ENCODE measurements at places on chromosomes 7 and 10.

GRCh38 chr7:132618271-132618955 is 42.1 kb upstream of the PLXNA4 start:
- no peak for DNase-seq

DNA sequence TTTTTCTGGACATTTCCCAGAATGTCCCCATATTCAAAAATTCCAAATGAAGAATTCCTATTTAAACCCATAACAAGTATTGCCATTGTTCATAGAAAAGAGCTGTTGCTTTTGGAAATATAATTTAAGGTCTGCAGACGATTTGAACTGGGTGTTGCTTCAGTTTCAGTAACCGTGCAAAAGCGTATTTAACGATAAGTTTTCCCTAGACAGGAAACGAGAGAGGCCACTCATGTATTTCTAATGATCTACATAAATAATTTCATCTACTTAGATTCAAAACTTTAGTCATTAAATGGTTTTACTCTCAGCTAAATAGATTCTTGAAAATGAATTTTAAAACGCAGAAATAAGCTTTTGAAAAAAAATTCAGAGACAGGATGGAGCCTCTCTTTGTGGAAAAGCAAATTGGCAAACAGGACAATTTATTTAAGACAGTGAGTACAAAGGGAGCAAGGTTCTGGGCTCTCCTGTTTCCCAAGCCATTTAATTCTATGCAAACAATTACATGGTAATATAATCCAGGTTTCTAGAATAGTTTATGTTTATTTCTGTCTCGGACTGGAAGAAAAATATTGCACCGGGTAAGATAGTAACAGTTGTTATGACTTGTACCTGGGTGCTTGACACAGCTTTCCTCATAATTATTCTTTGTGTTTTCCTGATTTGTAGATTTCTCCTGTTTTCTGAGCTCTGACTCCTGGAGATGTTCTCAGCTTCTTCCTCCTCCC is 263.0 kb downstream of the BAMBI start:
- DNase-seq = no peak

GRCh38 chr10:108578258-108578657 is 1345.1 kb downstream of the XPNPEP1 start:
- no peak for DNase-seq

DNA sequence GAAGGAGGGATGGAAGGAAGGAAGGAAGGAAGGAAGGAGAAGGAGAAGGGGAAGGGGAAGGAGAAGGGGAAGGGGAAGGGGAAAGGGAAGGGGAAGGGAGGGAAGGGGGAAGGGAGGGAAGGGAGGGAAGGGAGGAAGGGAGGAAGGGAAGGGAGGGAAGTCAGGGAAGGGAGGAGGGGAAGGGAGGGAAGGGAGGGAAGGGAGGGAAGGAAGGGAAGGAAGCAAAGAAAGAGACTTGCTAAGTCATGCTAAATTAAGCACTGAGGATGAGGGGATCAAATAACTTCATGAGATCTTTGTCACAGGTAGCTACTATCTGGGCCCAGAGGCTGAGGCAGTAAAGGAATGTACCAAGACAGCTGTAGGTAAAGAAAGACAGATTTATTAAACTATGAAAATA is 116.4 kb downstream of the TRIL start:
- DNase-seq = no peak

DNA sequence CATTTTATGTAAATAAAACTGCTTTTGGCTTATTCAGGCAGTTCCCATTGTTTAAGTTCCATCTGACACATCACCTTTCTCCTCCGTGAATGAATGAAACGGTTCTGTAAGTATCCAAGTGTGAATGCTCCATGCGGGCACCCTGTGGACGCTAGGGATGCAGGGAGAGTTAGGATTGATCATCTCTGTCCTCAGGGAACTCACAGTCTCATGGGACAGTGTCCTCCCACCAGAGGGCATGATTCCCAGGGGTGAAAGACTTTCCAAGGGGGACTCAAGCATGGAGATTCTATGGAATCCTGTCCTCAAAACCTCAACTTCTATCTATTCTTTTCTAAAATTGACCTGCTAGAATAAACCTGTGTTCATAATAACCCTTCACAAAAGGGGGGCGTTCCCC is 98.8 kb downstream of the HECW1 start:
- DNase-seq = no peak

- peak; percentile 24 for DNase-seq
Measured at GRCh38 chr7:155377838-155378579, 79.9 kb upstream of the EN2 start.

- no peak for DNase-seq
Measured at GRCh38 chr7:139671967-139672366, 105.8 kb downstream of the HIPK2 start.

- no peak for DNase-seq
Measured at GRCh38 chr10:114336823-114337509, 67.3 kb downstream of the AFAP1L2 start.

DNA sequence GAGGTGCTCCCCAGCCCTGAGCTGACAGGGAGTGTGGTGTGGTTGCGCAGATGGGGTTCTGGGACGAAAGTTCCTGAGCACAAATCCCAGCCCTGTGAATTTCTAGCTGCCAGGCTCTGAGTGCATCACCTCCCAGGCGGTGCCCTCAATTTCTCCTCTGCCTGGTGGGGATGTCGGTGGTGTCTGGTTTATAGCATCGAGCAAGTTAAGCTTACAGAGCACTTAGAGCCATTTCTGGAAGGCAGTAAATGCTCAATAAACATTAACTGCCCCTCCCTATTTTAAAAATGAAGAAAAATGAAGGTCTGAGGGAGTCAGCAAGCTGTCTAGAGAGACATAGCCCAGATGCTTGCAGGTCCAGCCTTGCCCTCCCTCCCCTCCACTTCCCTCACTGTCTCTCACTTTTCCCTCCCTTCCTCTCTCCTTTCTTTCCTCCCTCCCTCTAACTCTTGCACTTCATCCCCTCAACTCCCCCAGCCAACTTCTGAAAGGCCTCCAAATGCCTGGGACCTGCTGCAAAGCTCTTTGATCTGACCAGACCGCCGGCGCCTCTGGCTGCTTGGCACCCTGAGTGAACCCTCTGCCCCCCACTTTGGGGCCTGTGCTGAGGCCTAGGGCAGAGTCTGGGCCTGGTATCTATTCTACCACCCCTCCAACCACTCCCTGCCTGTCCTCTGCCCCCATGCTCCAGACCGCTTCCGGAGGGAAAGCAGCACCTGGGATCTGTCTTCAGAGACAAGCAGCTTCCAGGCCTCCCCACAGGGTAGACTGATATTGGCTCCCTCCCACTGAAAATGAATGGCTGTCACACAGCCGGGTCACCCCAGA is 438.3 kb downstream of the RPS24 start:
- DNase-seq = no peak

- DNase-seq = no peak
Measured at GRCh38 chr10:130040351-130040750, 70.3 kb downstream of the C10orf143 start.

GRCh38 chr7:22651036-22651435 is 76.0 kb upstream of the IL6 start:
- no peak for DNase-seq

GRCh38 chr7:117249696-117250095 is 73.2 kb downstream of the WNT2 start:
- DNase-seq = no peak

GRCh38 chr10:26157734-26158133 is 58.8 kb upstream of the GAD2 start:
- no peak for DNase-seq

Measured in LoVo (cell line).